GM12864 (cell line): ENCODE measurements at places on chromosomes 6 and 20.

DNA sequence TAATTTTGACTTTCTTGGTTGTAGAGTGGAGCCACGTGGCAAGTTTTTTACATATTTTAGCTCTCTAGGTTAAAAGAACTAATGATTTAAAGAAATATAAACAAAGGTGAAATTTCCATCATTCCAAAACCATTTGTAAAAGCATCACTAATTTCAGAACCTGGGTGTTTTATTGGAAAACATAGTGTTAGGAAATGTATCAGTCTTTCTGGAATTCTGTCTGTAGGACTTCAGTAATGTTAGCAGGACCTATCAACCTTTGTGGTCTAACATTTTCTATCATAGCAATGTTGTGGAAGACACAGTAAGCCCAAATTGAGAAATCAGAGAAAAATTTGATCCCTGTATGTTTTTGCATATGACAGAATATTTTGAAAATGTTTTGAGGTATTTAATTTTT, 28.3 kb downstream of the L3MBTL3 start:
- no peak for DNase-seq

GRCh38 chr6:71082033-71082650, 125.3 kb upstream of the B3GAT2 start:
- no peak for DNase-seq

DNA sequence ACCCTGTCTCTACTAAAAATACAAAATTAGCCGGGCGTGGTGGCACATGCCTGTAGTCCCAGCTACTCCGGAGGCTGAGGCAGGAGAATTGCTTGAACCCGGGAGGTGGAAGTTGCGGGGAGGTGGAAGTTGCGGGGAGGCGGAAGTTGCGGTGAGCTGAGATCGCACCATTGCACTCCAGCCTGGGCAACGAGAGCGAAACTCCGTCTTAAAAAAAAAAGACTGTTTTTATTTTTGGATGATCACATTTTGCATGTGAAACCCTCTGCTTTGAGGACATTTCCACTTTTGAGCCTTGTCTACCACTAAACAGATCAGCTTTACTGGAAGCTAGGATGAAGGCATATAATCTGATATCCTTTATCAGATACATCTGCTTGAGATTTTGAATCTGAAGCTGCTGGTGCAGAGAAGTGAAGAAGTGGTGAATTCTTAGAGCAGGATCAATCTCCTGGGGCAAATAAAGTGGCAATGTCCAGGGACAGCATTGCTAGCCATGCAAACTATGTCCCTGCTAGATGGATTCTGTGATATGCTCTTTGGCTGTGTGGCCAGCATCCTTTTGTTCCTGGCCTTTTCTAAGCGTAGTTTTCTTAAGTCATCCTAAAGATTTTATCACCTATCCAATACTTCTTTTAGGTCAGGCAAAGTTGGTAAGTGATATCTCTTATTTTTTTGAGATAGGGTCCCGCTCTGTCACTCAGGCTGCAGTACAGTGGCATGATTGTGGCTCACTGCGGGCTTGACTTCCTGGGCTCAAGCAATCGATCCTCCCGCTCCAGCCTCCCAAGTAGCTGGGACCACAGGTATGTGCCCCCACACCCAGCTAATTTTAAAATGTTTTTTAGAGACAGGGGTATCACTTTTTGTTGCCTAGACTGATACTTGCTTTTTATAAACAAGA, 23.3 kb downstream of the RBL1 start:
- no peak for DNase-seq

- no peak for DNase-seq
Measured at GRCh38 chr6:41626917-41627316, 11.4 kb upstream of the MDFI start.

- DNase-seq, result no peak
Measured at GRCh38 chr6:153852481-153852880, 186.6 kb upstream of the OPRM1 start.

DNA sequence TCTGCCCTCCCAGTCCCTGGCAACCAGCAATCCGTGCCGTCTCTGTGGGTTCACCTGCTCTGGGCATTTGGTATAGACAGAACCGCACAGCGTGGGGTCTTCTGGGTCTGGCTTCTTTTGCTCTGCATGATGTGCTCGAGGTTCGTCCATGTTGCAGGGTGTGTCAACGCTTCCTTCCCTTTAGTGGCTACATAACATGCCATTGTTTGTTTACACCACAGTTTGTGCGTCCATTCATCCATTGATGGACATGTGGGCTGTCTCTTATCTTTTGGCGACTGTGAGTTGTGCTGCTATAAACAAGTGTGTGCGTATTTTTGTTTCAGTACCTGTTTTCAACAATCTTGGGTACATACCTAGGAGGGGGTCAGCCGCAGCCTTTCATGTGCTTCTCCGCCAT, 149.5 kb upstream of the RPS6KA2 start:
- no peak for DNase-seq

DNA sequence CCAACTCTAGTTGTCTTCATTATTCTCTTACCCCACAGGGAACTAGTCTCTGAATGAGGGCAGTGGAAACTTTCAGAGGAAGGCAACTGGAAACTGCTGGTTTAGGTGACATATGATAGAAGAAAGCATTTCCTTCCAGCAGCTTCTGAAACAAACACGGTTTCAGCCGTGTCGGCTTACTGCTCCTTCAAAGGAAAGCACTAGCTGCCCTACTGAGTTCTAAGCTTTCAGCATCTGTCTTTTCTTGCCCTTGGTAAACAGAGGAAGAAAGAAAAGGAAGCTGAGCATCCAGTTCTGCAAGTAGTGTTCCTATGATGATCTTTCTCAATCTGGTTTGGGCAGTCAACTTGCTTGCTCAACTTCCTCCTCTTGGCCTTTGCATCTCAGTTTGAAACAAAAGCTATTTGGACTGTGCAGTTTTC, 117.5 kb upstream of the CEP85L start:
- DNase-seq, result no peak

DNA sequence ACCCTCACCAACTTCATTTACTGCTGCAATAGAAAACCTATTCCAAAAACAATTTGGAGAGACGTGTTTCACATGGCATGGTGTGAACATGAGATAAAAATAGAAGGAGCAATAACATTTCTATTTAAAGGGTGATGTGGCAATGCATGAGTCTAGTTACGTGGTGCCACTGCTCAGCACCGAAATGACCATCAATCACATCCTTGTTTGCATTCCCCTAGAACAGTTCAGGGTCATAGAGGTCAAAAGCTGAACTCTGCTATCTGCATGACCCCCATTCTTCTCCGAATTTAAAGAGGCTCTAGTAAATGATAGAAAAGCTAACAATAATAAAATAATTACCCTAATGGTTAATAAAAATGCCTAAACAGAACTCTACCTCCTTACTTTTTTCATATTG, 29.5 kb downstream of the ROS1 start:
- DNase-seq, result no peak

DNA sequence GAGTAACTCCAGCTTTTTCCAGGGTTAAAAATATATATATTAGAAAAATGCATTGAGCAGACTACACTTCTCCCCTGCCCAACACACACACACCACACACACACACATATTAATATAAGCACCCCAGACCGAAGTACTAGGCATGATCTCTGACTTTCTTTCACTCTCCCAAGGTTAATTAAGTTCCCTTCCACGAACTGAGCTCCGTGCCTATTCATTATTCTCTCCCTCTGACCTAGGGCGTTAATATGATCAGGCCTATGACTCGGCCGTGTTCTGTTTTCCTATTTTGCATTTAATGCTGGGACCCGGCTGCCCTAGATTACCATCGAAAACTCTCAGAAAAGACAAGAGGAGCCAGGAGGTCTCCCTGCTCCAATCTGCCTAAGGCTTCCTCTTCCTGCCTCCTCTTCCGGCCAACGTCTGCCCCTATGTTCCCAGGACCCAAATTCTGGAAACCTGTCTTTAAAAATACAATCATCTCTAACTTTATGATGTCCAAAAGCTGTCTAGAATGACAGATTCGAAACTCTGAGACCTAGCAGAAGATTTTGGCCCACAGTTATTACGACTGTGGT, 6.1 kb upstream of the POU3F2 start:
- DNase-seq, result no peak

- DNase-seq, result no peak
Measured at GRCh38 chr6:39452306-39453145, 130.0 kb upstream of the KCNK16 start.

DNA sequence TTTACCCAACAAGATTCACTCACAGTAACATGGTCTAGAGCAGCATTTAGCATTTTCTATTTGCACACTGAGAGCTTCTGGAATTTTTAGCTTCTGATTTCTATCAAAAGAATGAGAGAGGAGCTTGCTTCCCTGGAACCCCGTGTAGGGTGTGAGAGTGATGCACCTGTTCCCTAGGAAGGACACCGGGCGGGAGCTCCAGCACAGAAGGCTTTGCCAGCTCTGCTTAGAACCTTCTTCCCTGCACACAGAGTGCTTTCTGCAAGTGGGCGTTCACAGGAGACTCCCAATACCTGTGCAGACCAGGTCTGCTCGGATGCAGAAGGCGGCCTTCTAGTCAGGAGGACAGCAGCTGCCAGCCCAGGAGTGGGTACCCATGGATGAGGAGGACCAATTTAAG, 217.3 kb downstream of the TBXT start:
- no peak for DNase-seq
